ENCODE measurements at places on chromosomes 7 and 10.

GRCh38 chr7:20834656-20835055 lies 48.0 kb upstream of the SP8 start:
- H3K4me3 ChIP-seq = no peak overlapping the region
- H3K27ac ChIP-seq = no peak overlapping the region
- H3K4me1 ChIP-seq = no peaks in the 10 kb centered on the region
- H3K36me3 ChIP-seq = no peaks in the 10 kb centered on the region
- DNase-seq = no peak

- DNase-seq = no peak
- no peaks in the 10 kb centered on the region for H3K36me3 ChIP-seq
- H3K27ac ChIP-seq = no peak overlapping the region
- no peaks in the 10 kb centered on the region for H3K27me3 ChIP-seq
- H3K4me3 ChIP-seq = no peak overlapping the region
- no peaks in the 10 kb centered on the region for H3K4me1 ChIP-seq
Observed at GRCh38 chr10:116254422-116255155, 18.4 kb downstream of the GFRA1 start.

GRCh38 chr7:40604601-40605438 lies 470.0 kb downstream of the SUGCT start:
- no peak overlapping the region for H3K27ac ChIP-seq
- H3K4me3 ChIP-seq = no peak overlapping the region
- no peaks in the 10 kb centered on the region for H3K27me3 ChIP-seq
- no peaks in the 10 kb centered on the region for H3K36me3 ChIP-seq

GRCh38 chr7:100785878-100786277 lies 41.4 kb downstream of the EPHB4 start:
- H3K4me3 ChIP-seq = no peak overlapping the region
- H3K4me1 ChIP-seq = no peaks in the 10 kb centered on the region
- H3K36me3 ChIP-seq = no peaks in the 10 kb centered on the region

- peak overlapping the region; percentile 14 for H3K4me3 ChIP-seq
- no peaks in the 10 kb centered on the region for H3K27me3 ChIP-seq
- no peaks in the 10 kb centered on the region for H3K36me3 ChIP-seq
- no peaks in the 10 kb centered on the region for H3K4me1 ChIP-seq
Observed at GRCh38 chr10:10911471-10911921, 106.2 kb upstream of the CELF2 start.

DNA sequence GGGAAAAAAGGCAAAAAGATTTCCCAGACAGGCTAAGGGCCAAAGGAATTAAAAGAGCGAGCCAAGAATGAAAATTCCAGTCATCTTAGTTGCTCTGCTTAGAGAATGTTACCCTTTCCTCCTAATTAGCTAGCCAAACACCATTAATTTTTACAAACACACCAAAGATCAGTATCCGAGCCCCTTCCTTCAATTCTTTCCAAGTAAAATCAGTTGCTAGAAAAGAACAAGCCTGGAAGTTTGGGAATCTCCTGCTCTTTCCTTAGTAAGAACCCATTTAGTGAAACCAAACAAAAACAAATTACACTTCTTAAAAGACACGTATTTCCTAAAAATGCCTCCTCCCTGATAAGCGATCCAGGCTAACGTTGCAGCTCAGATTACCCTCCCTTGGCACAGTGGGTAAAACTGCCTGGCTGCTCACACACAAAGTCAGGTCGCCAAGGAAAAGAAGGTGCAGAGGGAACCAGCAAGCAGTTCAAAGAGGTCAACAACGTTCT lies 57.1 kb upstream of the ABLIM1 start:
- no peak overlapping the region for H3K27ac ChIP-seq
- no peaks in the 10 kb centered on the region for H3K36me3 ChIP-seq
- no peaks in the 10 kb centered on the region for H3K27me3 ChIP-seq
- H3K4me3 ChIP-seq = no peak overlapping the region

DNA sequence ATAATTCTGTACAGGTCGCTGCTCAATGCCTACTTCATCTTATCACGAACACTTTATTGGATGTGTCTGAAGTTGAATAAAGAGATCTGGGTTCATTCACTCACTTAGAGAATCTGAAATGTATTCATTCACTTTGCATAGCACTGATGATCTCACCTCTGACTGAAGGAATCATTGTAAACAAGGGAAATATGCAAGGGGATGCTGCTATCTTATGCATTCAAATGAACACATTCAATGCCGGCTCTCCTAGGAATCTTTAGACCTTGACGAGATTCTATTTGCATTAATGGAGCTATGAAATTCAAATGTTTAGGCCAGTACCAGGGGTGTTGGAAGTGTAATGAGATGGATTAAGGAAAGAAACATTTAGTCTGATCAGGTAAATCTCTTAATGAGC lies 200.6 kb upstream of the COBL start:
- H3K4me3 ChIP-seq = no peak overlapping the region
- no peaks in the 10 kb centered on the region for H3K4me1 ChIP-seq
- H3K36me3 ChIP-seq = no peaks in the 10 kb centered on the region
- no peak overlapping the region for H3K27ac ChIP-seq

DNA sequence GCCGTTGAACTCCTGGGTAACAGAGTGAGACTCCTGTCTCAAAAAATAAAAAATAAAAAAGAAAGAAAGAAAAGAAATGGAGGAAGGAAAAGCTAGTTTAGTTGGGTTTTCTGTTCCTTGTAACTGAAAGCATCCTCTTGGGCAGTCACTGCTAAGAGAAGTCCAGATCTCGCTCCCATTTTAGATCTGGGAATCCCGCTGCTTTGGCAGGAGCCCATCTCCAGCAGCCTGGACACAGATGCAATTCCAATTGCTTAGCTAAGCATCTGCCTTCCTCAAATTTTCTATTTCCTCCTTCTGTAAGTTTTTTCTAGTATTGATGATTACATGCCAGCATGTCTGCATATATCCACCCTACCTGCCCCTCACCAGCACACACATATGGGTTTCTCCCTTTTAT lies 54.1 kb downstream of the DENND2A start:
- no peak for DNase-seq
- no peak overlapping the region for H3K27ac ChIP-seq
- H3K27me3 ChIP-seq = no peaks in the 10 kb centered on the region
- H3K4me1 ChIP-seq = no peaks in the 10 kb centered on the region
- no peaks in the 10 kb centered on the region for H3K36me3 ChIP-seq

GRCh38 chr10:113139699-113140098 lies 189.7 kb downstream of the TCF7L2 start:
- H3K4me3 ChIP-seq = no peak overlapping the region
- no peaks in the 10 kb centered on the region for H3K27me3 ChIP-seq
- H3K4me1 ChIP-seq = no peaks in the 10 kb centered on the region
- no peak overlapping the region for H3K27ac ChIP-seq
- no peaks in the 10 kb centered on the region for H3K36me3 ChIP-seq

DNA sequence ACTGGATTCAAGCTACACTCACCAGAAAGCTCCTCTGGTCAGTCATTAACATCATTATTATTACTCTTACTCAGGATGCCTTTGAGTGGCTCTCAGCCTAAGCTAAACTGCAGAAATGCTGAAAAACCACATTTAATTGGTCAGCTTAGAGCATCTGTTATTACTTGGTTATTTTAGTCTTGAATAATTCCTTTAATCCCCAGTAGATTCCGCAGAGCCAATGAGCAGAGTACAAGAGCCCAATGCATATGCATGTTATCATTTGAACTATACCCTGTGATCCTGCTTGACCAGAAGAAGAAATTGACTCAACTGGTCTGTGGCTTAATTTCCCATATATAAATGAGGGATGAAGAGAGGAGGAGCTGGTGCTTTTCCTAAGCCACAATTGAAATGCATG lies 417.6 kb upstream of the C7orf33 start:
- no peaks in the 10 kb centered on the region for H3K36me3 ChIP-seq
- H3K4me1 ChIP-seq = no peaks in the 10 kb centered on the region
- no peak overlapping the region for H3K4me3 ChIP-seq

- no peaks in the 10 kb centered on the region for H3K36me3 ChIP-seq
- H3K27me3 ChIP-seq = no peaks in the 10 kb centered on the region
- DNase-seq = peak; percentile 95
Observed at GRCh38 chr10:93465806-93466675, 16.1 kb downstream of the MYOF start.

- no peak overlapping the region for H3K4me3 ChIP-seq
- no peak overlapping the region for H3K27ac ChIP-seq
- no peaks in the 10 kb centered on the region for H3K27me3 ChIP-seq
- peaks cover 10% of the 10 kb centered on the region for H3K4me1 ChIP-seq
Observed at GRCh38 chr10:132514821-132515520, 22.6 kb upstream of the INPP5A start.

DNA sequence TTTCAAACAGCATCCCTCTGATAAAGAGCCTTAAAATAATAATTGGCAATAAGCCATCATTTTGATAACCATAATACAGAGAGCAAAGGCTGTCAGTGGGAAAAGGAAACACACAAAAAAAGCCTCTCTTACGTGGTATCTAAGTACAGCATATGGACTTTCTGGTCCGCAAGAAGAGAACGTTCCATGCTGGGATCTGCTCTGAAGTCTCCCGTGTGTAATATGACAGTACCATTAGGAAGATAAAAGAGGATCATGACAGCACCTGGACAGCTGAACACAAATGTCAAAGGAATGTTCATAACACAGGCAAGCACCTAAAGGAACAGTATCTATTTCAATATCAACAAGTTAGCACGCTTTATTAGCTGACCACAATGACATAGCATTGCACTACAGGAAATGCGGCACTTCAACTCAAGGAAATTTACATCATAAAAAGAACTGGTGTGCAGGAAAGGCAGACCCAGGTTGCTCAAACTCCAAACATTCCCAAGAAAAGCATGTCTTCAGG lies 9.9 kb downstream of the DCLRE1A start:
- H3K4me1 ChIP-seq = no peaks in the 10 kb centered on the region
- no peaks in the 10 kb centered on the region for H3K36me3 ChIP-seq
- H3K27me3 ChIP-seq = no peaks in the 10 kb centered on the region
- no peak overlapping the region for H3K4me3 ChIP-seq
- DNase-seq = no peak
- H3K27ac ChIP-seq = no peak overlapping the region

DNA sequence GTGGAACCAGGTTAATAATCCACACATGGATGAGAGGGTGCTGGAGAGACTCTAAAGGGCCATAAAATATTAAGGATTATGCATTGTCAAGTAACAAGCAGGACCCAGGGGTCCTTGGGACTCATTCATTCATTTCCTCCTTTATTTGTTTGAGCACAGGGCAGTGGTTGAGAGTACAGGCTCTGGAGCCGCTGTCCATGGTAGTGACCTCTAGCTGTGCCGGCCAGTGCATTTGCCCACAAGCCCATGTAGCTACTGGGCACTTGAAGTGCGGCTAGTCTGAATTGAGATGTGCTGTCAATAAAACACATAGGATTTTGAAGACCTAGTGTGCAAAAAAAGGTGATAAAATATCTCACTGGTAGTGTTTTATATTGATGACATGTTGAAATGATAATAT lies 137.6 kb downstream of the C10orf105 start:
- no peaks in the 10 kb centered on the region for H3K36me3 ChIP-seq
- H3K27ac ChIP-seq = no peak overlapping the region
- H3K4me3 ChIP-seq = no peak overlapping the region
- no peak for DNase-seq
- H3K27me3 ChIP-seq = no peaks in the 10 kb centered on the region

DNA sequence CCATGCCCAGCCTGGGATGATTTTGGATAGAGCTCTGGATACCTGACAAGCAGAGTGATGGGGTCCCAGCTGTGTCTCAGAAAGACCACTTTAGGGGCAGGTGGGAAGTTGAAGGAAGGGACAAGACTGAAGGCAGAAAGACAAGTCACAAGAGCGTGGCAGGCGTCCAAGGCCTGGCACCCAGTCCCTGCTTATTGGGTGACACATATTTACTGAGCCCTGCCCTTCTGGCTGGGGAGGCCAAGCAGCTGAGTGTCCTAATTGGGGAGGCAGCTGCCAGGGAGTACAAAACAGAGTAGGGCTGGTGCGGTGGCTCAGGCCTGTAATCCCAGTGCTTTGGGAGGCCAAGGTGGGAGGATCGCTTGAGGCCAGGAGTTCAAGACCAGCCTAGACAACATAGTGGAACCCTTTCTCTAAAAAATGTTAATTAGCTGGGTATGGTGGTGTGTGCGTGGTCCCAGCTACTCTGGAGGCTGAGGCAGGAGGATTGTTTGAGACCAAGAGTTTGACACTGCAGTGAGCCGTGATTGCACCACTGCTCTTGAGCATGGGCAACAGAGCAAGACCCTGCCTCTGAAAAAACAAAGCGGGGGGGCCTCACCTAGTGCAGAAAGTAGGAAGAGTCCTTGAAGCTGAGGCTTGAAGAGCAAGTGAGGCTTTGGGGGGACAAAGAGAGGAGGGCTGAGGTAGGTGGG lies 53.0 kb upstream of the GTF2I start:
- H3K27ac ChIP-seq = peak overlapping the region; percentile 69
- no peaks in the 10 kb centered on the region for H3K27me3 ChIP-seq
- no peaks in the 10 kb centered on the region for H3K36me3 ChIP-seq
- peaks cover 6% of the 10 kb centered on the region for H3K4me1 ChIP-seq
- H3K4me3 ChIP-seq = no peak overlapping the region
- DNase-seq = peak; percentile 89

DNA sequence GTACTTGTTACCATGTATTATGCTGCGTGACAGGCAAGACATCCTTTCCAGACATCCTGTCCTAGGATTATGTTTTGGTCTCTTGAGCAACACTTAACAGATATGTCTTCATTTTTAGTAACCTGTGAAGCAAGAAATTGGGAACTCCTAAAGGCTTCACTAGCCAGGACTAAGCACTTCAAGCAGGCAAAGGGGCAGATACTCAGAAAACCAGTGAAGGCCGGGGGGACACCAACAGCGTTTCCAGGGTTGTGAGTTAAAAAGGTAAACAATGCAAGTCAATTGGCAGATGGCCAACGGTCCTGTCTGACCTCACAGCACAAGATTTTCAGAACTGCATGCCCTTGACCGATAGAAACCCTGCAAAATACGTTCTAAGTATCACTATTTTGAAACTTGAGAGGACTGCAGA lies 77.6 kb upstream of the SFMBT2 start:
- H3K4me3 ChIP-seq = no peak overlapping the region
- H3K27me3 ChIP-seq = no peaks in the 10 kb centered on the region
- H3K4me1 ChIP-seq = no peaks in the 10 kb centered on the region
- no peaks in the 10 kb centered on the region for H3K36me3 ChIP-seq

GRCh38 chr7:112140600-112140999 lies 65.6 kb downstream of the DOCK4 start:
- H3K4me1 ChIP-seq = no peaks in the 10 kb centered on the region
- no peak overlapping the region for H3K4me3 ChIP-seq
- H3K27me3 ChIP-seq = no peaks in the 10 kb centered on the region
- DNase-seq = no peak
- no peak overlapping the region for H3K27ac ChIP-seq

GRCh38 chr10:99895867-99896266 lies 113.4 kb downstream of the ABCC2 start:
- H3K4me3 ChIP-seq = no peak overlapping the region
- no peak for DNase-seq
- H3K27me3 ChIP-seq = no peaks in the 10 kb centered on the region
- no peak overlapping the region for H3K27ac ChIP-seq
- no peaks in the 10 kb centered on the region for H3K36me3 ChIP-seq

- no peak overlapping the region for H3K27ac ChIP-seq
- no peak overlapping the region for H3K4me3 ChIP-seq
- DNase-seq = no peak
- no peaks in the 10 kb centered on the region for H3K36me3 ChIP-seq
- H3K4me1 ChIP-seq = no peaks in the 10 kb centered on the region
Observed at GRCh38 chr7:13826752-13827151, 162.7 kb downstream of the ETV1 start.

Measured in prostate gland (tissue), 2 donors.